ENCODE measurements at places on chromosomes 1 and 21.

- DNase-seq = no peak
Observed at GRCh38 chr1:240869071-240869470, 257.1 kb upstream of the GREM2 start.

GRCh38 chr1:247295274-247295684, 36.4 kb downstream of the ZNF496 start:
- DNase-seq = no peak

GRCh38 chr1:246332078-246332477, 175.0 kb downstream of the SMYD3 start:
- DNase-seq = no peak

GRCh38 chr1:216020743-216021345, 402.4 kb downstream of the USH2A start:
- no peak for DNase-seq

DNA sequence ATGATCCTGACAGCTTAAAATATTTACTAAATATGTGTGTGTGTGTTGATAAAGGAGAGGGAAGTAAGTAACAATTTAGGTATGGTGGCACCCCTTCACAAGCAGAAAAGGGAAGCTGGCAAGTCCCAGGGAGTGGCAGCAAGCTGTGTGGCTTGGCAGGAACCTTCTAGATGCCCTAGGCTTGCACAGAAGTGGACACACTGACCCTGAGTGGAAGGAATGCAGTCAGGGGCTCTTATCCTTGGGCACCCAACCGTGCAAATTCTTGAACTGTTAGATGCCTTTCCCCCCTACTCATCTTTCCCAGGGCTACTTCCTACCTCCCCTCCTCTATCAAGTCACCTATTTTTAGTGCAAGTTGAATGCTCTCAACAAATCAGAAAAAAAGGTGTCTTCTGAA, 18.9 kb downstream of the ACP6 start:
- no peak for DNase-seq

Measured in pons (tissue), 1 donor.